ENCODE measurements at places on chromosomes 2 and 18. TPM values are rescaled to one million over a fixed set of nuclear protein-coding genes. Genes with fewer than 3 reads are reported as not detected.

CCDC121 gene
- total RNA-seq = 5.9 TPM

FAHD2B gene
- 11.8 TPM for total RNA-seq

TMEM247 gene
- not detected for total RNA-seq

COL3A1 gene
- 187 TPM for total RNA-seq

SLC11A1 gene
- 419 TPM for total RNA-seq

TXNDC2 gene
- total RNA-seq = 0.12 TPM

PLEKHB2 gene
- 91.4 TPM for total RNA-seq

SERPINB12 gene
- total RNA-seq = not detected

EVA1A gene
- 31.7 TPM for total RNA-seq

IHH gene
- total RNA-seq = 0.71 TPM

IL36A gene
- total RNA-seq = not detected

CYS1 gene
- 2.6 TPM for total RNA-seq

DNAH7 gene
- total RNA-seq = 9.2 TPM

TAF4B gene
- total RNA-seq = 2.8 TPM

DSC2 gene
- 17.6 TPM for total RNA-seq

TNFAIP6 gene
- total RNA-seq = 2.1 TPM

CD226 gene
- total RNA-seq = 5.4 TPM

MYO1B gene
- total RNA-seq = 123 TPM

CDH19 gene
- 1.2 TPM for total RNA-seq

ZNF804A gene
- 1.3 TPM for total RNA-seq

UGT1A10 gene
- total RNA-seq = not detected

SERPINB11 gene
- total RNA-seq = 0.77 TPM

UGT1A3 gene
- total RNA-seq = not detected

PJVK gene
- 3.0 TPM for total RNA-seq

CCDC148 gene
- total RNA-seq = 2.8 TPM

HOXD12 gene
- total RNA-seq = not detected

IL36B gene
- not detected for total RNA-seq

MC4R gene
- total RNA-seq = 0.35 TPM

ASB18 gene
- not detected for total RNA-seq

BOLL gene
- total RNA-seq = not detected

PKDCC gene
- 65.8 TPM for total RNA-seq

NGEF gene
- total RNA-seq = 1.7 TPM

SAG gene
- not detected for total RNA-seq

DYSF gene
- 41.2 TPM for total RNA-seq

SEPTIN10 gene
- total RNA-seq = 86.9 TPM

Data from lower lobe of right lung (tissue), 2 donors.